ENCODE measurements at places on chromosomes 3 and 15.

- no peak for DNase-seq
Observed at GRCh38 chr15:41671656-41672648, 11.7 kb downstream of the MGA start.

- no peak for DNase-seq
Observed at GRCh38 chr3:29914861-29915524, 634.1 kb downstream of the RBMS3 start.

GRCh38 chr3:173875790-173876189, 478.2 kb downstream of the NLGN1 start:
- no peak for DNase-seq

- DNase-seq, result no peak
Observed at GRCh38 chr3:81437683-81438082, 323.8 kb downstream of the GBE1 start.

DNA sequence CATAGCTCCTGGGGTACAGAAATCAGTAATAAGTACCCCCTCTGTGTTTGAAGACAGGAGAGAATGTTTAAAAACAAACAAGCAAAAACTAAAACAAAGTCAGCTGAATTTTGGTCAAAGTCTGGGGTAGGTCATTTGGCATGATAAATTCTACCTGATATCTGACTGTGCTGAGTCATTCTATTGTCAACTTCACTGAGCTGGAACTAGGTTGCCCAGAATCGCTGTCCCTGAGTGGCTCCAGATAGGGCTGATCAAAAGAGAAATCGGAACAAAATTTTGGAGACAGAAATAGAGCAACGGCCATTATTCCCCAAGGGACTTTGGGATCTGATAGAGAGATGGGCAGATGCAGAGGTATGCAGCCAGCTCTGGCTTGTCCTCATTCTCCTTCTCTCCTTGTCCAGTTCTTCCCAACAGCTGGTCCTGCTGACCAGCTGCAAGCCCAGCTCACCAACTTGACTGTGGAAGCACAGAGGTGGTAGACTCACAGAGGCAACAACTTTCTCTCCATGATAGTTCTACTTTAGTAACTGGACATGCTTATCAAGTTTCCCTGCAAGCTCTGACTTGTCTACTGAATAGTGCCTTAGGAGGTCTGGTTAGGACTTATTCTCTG, 57.3 kb upstream of the MYRIP start:
- no peak for DNase-seq

- DNase-seq, result no peak
Observed at GRCh38 chr3:63807961-63808565, 11.0 kb upstream of the C3orf49 start.

GRCh38 chr15:85607842-85608241, 186.9 kb downstream of the KLHL25 start:
- DNase-seq, result no peak

DNA sequence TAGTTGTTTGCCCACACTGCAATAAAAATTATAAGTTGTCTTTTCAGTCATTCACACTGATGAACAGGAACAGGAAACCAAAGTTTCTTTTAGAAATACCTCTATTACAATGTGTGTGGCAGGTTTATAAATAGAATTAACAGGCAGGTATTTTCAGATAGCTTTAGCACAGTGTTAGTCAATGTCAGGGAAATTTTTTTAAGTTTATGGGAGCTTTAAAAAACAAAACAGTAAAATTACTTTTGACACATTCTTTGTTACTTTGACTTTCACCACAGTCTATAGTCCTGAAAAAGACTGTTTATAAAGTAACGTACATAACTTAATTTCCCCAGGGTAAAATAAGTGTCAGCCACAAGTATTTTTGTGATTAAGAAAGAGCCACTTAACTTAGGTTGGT, 38.1 kb downstream of the SERPINI1 start:
- no peak for DNase-seq

- peak; percentile 11 for DNase-seq
Observed at GRCh38 chr15:28885630-28886430, at the start of gene APBA2. APBA2 (plus strand) TSS chr15:28885974; CDS start chr15:29053885, 167,911 bp downstream.

DNA sequence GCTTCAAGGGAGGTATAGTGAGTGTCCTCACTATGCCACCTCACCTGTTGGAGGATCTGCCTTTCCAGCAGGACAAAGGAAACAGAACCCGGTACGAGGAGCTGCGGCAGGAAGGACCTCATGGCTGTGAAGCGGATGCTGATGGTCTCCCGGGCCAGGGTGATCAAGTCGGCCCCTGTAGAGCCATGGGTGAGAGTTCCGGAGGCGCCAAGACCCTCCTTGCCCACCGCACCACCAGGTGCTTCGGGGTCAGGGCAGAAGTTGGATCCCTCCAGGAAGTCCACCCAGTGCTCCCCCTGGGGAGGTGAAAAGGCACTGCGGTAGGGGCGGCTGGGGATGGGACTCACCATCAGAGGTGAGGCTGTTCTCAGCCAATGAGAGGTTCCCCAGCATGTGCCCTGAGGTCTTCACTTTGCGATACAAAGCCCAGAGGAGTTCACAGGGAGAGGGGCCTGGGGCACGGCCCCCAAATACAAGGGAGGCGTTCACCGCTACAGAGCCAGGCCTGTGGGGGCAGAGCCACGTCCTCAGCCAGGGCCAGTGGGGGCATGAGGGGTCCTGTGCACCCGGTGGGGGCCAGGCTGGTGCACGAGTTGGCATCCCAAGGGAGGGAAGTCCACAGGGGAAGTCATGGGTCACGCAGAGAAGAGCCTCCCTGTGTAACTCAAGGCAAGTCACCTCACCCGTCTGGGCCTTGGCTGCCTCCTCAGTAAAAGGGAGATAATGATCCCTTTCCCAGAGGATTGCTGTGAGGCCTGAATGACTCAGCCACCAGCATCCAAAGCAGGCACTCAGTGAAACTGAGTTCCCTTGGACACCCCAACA, 27.7 kb downstream of the C15orf39 start:
- DNase-seq, result no peak

DNA sequence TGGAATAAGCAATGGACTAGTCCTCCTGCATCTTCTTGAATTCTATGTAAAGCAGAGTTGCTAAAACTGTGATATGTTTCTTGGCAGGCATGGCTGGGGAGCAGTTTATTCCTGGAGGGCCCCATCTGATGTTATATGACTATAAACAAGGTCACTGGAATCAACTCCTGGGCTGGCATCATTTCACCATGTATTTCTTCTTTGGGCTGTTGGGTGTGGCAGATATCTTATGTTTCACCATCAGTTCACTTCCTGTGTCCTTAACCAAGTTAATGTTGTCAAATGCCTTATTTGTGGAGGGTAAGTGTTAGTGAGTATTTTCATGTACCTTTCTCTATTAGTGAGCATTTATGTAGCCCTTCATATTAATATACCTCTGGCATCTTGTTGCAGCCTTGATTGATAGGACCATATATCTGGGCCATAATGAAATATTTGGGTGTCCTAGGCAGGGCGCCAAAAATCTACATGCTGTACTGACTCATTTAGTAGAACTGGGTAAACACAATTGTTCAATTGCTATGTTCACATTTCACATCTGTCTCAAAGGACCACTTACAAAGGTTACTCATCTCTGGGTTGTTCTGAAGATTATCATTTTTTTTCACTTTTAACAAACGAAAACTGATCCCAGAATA, 52.6 kb upstream of the ADGRG7 start:
- no peak for DNase-seq

- no peak for DNase-seq
Observed at GRCh38 chr3:179446501-179446900, 4.8 kb downstream of the GNB4 start.

GRCh38 chr3:127206611-127207516, 13.9 kb downstream of the PRR23E start:
- no peak for DNase-seq

DNA sequence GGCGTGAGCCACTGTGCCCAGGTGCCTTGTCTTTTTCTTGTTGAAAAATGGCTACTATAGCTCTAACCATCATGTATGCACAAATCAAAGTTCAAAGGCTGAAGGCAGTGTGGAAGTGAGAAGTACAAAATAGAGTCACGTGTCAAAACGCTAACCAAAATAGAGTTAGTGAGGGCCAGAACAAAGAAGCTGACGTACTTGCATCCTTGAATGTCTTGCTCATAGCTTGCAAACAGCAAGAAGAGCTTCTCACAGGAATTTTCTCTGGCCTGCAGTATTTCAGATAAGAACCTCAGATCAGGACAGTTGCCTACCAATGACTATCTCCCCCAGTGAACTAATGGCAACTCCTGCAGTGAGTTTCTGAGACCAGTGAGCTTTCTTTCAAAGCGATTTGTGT, 713.5 kb downstream of the GRM7 start:
- DNase-seq, result no peak

GRCh38 chr3:62875558-62876002, 364 bp upstream of the CADPS start:
- no peak for DNase-seq

DNA sequence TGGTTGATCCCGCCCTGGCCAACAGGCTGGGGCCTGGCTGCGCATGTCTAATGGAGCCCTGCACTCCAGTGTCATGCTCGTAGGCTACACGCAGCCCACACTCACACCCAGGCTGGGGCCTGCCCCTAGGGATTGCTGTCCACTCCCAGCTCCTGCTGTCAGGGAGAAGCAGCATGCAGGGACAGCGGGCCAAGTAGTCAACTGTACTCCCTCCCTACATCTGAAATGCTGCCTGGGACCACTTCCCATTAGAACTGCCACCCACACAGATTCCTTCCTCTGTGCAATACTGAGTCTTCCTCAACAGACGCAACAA, 16.1 kb downstream of the ALS2CL start:
- DNase-seq, result no peak

DNA sequence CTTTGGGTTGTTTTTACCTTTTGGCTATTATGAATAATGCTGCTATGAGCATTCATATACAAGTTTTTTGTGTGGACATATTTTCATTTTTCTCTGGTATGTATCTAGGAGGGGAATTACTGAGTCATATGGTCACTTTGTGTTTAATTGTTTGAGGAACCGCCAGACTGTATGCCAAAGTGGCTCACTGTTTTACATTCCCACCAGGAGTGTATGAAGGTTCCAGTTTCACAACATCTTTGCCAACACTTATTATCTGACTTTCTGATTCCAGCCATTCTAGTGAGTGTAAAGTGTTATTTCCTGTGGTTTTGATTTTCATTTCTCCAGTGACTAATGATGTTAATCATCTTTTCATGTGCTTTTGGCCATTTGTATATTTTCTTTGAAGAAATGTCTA, 51.8 kb downstream of the CMTM7 start:
- no peak for DNase-seq

- DNase-seq, result no peak
Observed at GRCh38 chr15:38441130-38441519, 12.8 kb upstream of the FAM98B start.

DNA sequence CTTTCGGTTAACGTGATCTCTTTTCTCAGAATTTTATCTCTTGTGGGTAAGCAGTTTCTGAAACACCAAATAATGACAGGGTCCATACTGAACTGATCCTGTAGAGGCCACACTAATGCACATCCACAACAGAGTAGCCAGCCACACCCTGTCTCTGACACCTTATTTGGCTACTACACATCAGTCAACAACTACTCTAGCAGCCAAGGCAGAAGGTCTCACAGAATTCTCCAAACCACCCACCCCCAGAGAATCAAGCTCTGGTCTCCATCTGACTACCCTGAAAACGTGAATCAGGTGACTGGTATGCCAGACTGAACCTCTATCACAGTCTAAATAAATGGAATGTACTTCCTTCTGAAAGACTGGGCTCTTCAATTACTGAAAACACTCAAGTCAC, 38.0 kb downstream of the EDC3 start:
- no peak for DNase-seq

- DNase-seq, result no peak
Observed at GRCh38 chr3:32733631-32734229, 48.7 kb downstream of the CNOT10 start.

GRCh38 chr3:41652931-41653330, 309.0 kb downstream of the ULK4 start:
- no peak for DNase-seq

DNA sequence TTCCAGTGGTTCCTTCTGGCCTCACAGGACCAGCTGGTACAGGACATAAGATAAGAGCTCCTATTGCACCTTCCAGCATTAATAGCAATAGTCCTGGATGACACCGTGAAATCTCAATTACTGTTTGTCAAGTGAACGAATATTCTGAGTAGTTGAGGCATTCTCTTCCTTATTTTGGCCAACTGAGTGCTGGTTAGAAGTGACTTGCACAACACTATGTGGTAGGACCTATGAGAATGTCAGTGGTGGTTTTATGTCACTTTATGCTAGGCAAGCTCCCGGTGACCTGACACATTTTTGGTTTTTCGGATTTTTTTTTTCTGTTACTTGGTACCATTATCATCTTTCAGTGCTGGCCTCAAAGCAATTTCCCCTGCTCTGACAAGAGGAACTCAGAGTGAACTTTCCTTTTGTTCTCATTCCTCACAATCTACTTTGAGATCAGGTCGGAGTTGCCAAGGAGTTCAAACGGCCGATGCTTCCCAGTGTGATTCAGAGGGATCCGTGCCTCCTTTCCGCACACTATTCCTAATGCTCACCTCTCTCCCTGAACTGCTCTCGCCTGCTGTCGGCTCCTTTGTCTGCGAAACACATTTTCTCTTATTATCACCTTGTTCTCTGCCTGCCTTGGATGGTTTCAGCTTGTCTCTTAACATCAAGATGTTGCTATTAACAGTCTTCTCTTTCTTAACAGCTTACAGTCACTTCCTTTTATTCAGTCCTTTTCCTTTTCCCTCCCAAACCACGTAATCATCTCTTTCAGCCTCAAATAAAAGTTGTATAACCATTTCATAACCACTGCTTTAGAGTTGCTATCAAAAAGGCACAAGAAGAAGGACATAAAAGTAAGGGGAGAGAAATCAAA, 35.8 kb downstream of the QTRT2 start:
- no peak for DNase-seq

GRCh38 chr15:24734396-24734795, 58.8 kb downstream of the NPAP1 start:
- no peak for DNase-seq

GRCh38 chr3:113275583-113275928, 64.2 kb downstream of the BOC start:
- no peak for DNase-seq

DNA sequence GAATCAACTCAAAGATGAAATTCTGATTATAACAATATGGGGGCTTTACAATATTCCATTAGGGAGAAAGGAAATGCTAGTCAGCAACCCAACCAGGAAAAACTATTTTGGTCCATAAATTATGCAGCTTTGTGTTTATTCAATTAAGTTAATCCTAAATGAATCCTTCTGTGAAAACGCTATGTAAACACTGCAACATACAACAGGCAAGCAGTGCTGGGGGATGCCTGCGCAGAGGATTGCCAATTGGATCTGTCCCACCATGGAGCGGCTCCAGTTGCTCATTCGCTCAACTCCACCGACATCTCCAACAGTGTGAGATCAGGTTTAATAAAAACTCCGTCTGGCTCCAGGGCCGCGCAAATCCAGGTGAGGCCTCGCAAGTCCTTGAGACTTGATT, 290.5 kb upstream of the VEPH1 start:
- DNase-seq, result no peak

- no peak for DNase-seq
Observed at GRCh38 chr3:189567322-189567721, 63.9 kb upstream of the TP63 start.

GRCh38 chr3:42118762-42119361, 27.7 kb downstream of the TRAK1 start:
- no peak for DNase-seq

Measured in effector memory CD8-positive, alpha-beta T cell (primary cell).